ENCODE measurements at places on chromosomes 6 and 20. TPM values are rescaled to one million over a fixed set of nuclear protein-coding genes. Genes with fewer than 3 reads are reported as not detected.

Gene HCK
- 0.11 TPM for total RNA-seq

Gene NT5E
- total RNA-seq: 602 TPM

Gene KIF25
- total RNA-seq: not detected

Gene HAO1
- total RNA-seq: not detected

Gene CAGE1
- under 0.01 TPM for total RNA-seq

Gene EEF1E1
- 32.7 TPM for total RNA-seq

Gene MOG
- not detected for total RNA-seq

Gene EYA2
- 1.8 TPM for total RNA-seq

Gene SMAP1
- 30.6 TPM for total RNA-seq

Gene THBD
- total RNA-seq: 1.6 TPM

Gene BPIFB2
- not detected for total RNA-seq

Gene KIF6
- total RNA-seq: 0.78 TPM

Gene NR2E1
- total RNA-seq: not detected

Gene BHLHE23
- not detected for total RNA-seq

Gene SYCP2L
- 0.43 TPM for total RNA-seq

Gene HACE1
- total RNA-seq: 17.2 TPM

Gene AGER
- total RNA-seq: 0.78 TPM

Gene LKAAEAR1
- total RNA-seq: not detected

Gene VSX1
- total RNA-seq: not detected

Gene EEF1A2
- not detected for total RNA-seq

Gene CBLN4
- not detected for total RNA-seq

Gene GPSM3
- 1.0 TPM for total RNA-seq

Gene ULBP1
- 0.52 TPM for total RNA-seq

Gene VAPB
- 17.5 TPM for total RNA-seq

Gene TTLL9
- total RNA-seq: 0.26 TPM

Gene HDGFL1
- total RNA-seq: not detected

Gene EDN3
- total RNA-seq: not detected

Gene ARHGAP18
- 5.5 TPM for total RNA-seq

Gene SPATA25
- total RNA-seq: 0.76 TPM

Gene SLC17A1
- total RNA-seq: not detected

Gene EYA4
- total RNA-seq: 0.32 TPM

Measured in articular chondrocyte of knee joint (primary cell).